ENCODE measurements at places on chromosomes 7 and 10.

DNA sequence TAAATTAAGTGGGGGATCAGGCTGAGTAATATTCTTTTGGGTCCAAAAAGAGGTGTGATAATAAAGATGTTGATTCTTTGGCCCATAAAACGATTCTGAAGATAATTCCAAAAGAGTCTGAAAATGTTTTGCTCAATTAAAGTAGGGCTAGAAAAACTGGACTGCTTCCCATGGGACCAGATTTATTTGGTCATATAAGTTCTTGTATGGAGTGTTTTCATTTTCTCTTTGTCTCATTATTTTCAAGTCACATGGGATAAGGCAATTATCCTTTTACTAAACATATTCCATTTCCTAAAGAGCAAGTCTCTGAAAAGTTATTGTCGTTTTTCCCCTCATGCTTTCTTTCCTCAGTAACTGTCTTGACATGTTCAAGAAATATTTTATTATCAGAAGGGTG, 41.5 kb downstream of the CDK6 start:
- DNase-seq = no peak

DNA sequence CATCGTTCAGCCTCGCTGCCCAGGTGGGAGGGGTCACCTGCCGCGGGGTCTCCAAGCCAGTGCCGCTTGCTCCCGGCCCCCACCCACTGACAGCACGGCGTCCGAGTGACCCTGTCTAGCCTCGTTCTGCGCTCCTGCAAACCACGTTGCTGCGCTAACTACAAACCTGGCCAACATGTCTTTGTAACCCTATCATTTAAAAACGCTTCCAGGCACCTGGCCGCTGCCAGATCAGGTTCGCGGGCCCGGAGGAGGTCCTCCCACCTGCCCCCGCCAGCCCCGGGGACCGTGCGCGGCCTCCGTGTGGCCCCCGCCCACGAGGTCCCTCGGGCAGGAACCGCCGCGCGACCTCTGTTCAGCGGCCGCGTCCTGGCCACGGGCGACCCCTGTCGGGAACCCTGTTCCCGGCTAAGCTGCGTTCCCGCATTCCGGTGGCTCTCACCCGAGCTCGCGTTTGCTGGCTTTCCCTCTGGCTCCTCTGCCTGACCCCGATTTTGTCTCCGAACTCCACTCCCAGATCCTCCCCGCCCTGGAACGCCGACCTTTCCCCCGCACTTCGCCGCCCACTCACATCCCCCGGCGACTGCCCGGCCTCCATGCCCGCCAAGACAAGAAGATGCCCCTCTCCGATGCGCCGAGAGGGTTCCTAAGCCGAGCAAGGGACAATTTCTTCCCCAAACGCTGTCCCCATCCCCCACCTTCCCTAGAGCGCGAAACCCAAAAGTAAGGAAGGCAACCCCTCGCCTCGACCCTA, 2.4 kb downstream of the SFMBT2 start:
- no peak for DNase-seq

DNA sequence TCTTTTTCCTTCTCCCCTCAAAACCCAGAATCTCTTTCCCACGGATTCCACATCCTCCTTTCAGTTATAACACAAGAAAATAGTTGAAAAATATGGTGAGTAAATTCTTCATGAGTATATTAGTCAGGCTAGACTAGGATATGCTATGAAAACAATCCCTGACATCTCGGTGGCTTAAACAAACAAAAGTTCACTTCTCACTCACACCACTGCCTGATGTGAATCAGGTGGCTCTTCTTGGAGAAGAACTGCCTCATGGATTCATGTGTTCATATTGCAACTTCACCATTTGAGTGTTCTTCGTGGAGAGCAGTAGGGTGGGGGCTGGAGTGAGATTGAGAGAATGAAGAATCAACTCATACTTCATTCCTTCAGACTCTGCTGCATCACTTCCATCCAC, 204.1 kb downstream of the PHF14 start:
- no peak for DNase-seq

DNA sequence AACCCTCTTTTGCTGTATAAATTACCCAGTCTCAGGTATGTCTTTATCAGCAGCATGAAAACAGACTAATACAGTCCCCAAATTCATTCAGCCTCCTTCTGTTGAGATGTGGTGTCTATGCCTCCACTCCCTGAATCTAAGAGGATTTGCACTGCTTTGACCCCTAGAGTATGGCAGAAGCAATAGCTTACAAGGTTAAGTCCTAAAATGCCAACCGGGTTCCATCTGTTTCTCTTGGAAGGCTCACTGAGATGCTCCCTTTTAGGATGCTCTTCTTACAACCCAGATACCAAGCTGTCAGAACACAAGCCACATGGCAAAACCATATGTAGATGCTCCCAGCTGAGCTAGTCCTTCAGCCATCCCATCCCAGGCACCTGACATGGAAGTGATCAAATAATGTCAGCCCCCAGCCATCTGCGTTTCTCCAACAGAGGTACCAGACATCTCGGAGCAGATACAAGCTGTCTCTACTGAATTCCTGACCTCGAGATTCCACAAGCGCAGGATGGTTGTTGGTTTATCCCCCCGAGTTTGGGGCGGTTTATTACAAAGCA, 20.2 kb downstream of the CALN1 start:
- no peak for DNase-seq

DNA sequence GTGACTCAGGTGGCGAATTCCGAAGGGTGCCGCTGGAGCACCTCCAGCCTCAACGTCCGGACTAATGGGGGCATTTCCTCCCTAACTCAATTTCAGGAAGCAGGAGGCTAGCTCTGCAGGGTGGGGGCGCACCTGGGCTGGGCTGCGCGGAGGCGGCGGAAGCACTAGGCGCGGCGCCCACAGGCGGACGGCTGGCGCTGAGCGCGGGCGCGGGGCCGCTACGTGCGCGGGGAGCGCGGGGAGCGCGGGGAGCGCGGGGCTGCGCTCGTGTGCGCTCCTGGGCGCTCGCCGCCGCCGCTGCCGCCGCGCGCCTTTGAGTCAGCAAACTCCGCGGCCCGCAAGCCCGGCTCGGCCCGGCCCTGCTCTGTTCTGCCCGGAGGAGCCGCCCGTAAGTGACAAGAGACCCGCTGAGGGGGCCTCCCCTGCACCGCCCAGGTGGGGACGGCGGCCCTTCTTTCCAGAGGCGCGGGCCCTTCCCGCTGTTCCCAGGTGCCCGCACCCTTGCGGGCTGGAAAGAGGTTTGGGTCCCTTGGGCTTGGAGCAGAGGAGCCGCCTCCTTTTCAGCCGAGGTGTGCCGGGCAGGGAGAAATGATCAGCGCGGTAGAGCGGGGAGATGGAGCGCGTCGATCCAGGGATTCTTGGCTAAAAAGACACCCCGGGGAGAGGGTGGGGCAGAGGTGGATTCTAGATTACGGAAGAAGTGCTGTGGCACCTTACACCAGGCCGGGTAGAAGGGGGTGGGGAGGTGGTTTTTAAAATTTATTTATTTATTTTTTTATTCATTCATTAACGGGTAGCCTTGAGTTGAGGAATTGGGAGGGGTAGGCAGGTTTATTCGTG, at the start of gene SNX10:
TSS of gene SNX10 (plus strand) at position 164 of the 840 bp plus-strand sequence. CDS start 54,581 bp downstream, outside the sequence.
- DNase-seq = peak; percentile 79

DNA sequence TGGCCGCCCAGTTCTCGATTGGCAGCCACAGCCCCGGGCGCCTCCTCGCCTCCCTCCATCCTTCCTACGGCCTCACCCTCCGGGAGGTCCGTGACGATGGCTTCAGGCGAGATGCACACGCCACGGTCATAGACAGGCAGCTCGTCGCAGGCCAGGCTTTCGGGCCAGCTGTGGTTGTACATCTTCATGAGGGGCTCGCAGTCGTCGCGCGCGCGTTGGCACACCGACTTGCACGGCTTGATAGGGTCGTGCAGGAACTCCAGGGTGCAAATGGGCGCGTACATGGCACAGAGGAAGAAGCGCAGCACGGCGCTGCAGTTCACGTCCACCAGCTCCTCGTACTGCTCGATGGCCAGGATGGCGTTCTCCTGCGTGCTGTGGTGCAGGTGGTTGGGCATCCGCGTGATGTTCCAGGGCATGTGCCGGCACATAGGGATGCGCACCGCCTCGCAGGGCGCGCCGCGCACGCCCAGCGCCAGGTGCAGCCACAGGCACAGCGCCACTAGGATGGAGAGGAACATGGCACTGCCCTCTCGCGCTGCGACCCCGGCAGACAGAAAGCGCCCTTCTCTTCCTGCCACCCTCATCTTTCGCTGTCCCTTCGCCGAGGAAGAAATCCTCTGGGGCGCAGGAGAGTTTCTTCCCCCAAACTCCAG, 472 bp downstream of the SFRP4 start:
- DNase-seq = peak; percentile 19

- DNase-seq = no peak
Measured at GRCh38 chr10:47268696-47269095, 31.3 kb upstream of the GDF10 start.

DNA sequence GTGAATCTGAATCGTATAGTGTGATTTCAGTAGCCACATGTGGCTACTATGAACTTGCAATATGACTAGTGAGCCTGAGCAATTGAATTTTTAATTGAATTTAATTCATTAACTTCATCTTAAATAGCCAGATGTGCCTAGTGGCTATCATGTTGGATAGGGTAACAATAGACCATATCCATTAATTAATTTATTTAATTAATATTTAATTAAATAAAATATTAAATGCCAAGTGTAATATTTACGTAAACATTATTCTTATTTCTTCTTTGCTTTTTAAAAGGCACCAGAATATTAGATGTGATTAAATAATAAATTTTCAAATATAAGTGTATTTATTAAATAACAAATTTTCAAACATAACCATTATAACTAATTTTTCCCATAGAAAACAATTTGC, 354.4 kb downstream of the PLXDC2 start:
- DNase-seq = no peak

DNA sequence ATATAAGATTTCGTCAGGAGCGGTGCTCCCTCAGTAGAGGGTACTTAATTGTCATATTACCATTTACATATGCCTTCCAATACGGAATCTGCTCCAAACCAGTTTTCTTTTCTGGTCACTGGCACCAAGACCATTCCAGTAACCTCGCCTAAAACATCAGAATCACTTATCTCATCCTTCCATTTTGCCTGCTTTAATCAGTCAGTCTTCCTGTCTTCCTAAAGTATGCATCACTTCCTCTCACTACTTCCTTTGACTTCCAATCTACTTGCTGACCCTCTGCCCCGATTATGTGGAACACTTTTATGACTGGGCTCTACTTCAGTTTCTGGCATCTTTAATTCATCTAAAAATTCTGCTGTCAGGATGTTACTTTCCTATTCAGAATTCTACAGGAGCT, 33.5 kb downstream of the CUL2 start:
- no peak for DNase-seq

DNA sequence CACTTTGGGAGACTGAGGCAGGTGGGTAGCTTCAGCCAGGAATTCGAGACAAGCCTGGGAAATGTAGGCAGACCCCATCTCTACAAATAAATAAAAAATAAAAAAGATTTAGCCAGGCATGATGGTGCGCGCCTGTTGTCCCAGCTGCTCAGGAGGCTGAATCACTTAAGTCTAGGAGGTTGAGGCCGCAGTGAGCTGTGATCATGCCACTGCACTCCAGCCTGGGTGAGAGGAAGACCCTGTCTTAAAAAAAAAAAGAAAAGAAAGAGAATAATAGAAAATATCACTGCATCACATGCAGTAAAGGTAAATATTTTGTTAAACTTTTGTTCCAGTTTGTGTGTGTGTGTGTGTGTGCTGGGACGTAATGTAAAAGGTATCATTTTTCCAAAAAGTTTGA, 3.0 kb downstream of the STRIP2 start:
- no peak for DNase-seq

DNA sequence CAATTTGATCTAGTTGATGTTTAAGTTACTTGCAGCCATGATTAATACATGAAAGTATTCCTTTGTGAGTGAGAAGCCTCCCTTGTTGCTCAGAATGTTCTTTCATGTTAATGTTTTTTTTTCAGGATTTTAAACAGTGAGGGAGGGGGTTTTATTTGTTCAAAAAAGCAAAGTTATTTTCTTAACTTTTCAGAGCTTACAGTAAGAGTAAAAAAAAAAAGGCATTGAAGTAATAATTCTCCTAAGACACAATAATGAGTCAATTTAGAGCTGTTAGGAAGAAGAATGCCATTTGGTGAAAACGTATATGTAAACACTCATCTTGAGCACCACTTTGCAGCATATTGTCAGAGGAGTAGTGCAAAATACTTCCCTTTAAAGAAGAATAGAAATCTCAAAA, 105.8 kb downstream of the SEMA3A start:
- DNase-seq = no peak

- DNase-seq = no peak
Measured at GRCh38 chr7:151039850-151040548, 8.3 kb upstream of the ASIC3 start.

- DNase-seq = no peak
Measured at GRCh38 chr10:93076871-93077270, 3.2 kb downstream of the CYP26A1 start.

DNA sequence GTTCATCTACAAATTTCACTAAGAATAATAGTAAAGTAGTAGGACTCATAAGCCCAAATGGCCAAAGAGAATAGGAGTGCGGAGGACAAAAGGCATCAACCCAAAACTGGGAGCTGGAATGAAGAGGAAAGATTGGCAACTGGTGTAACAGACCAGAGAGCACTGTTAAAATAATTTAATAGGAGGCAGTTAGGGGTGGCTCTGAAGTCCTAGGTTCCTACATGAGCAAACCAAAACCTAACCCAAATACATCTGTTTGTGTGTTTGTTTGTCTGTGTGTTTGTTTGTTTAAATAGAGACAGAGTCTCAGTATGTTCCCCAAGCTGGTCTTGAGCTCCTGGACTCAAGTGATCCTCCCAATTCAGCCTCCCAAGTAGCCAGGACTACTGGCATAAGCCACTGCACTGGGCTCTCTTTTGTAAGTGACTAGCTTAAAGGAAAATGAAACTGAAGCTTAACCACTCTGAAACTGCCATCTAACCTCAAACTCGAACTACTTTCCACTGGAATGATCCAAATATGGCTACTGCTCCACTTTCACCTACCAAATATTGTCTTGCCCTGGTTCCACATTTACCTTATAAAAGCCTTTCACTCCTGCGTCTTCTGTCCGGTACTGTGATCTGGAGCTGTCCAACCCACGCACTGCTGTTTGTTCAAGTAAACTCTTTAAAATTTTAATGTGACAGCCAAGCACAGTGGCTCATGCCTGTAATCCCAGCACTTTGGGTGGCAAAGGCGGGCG, 94.9 kb downstream of the AKR1D1 start:
- DNase-seq = no peak

GRCh38 chr10:101329341-101330032, 24.5 kb upstream of the BTRC start:
- DNase-seq = no peak

DNA sequence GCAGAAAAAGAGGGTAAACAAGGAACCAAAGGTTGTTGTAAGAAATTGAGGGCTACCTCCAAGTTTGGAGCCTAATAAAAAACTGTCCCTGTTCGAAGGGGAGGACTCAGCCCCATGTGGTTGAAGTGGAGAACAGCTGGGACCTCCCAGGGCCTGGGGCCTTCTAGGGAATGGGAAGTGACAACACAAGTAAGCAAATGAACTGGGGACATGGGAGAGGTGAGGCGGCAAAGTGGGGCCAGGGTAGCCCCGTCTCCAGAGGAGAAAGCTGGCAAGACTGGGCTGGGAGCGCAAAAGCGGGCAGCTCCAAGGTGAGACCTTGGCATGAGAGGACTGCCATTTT, 198.1 kb downstream of the ZNF438 start:
- DNase-seq = no peak

Data from NCI-H1105 (cell line).